Tongue (tissue), 3 donors: ENCODE measurements at places on chromosomes 12 and 14. TPM values are rescaled to one million over a fixed set of nuclear protein-coding genes. Genes with fewer than 3 reads are reported as not detected.

Gene CCDC196
- total RNA-seq = not detected

DNA sequence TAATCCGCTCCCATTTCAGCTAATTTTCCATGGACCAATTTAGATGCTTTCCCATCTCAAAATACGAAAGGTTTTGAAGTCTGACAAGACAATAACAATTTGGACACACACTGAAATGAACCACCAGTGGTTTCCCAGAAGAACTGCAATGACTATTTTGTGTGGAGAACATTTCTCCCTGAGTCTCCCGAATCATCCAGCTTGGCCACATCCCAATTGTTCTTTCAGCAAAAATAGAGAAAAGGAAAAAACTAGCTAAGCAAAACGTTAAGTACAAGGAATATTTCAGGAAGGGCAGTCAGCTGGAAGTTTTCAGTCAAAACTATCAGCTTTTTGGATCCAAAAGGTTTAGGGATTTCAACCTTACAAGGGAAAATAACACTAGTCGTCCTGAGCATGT lies 390.6 kb downstream of the KCNH5 start:
- DNase-seq = peak; percentile 67

DNA sequence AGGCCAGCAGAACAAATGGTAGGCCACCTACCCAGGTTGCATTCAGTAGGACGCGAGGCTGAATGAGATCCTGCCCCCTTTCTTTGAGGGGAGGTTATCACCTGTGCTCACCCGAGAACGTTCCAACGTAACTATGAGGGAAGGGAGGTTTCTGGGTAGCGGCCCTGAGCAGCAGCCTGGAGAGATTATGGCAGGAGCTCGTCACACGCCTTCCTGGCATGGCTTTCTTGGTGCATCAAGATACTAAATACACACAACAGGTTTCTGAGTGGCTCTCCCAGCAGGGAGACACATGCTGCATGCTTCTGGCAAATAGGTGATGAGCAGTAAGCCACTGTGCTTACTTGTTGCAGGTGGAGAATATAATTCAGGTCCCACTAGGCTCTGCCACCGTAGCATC lies 147.7 kb downstream of the CALM1 start:
- DNase-seq = no peak

GRCh38 chr12:15090441-15090840 lies 117.6 kb downstream of the PDE6H start:
- no peak for DNase-seq

DNA sequence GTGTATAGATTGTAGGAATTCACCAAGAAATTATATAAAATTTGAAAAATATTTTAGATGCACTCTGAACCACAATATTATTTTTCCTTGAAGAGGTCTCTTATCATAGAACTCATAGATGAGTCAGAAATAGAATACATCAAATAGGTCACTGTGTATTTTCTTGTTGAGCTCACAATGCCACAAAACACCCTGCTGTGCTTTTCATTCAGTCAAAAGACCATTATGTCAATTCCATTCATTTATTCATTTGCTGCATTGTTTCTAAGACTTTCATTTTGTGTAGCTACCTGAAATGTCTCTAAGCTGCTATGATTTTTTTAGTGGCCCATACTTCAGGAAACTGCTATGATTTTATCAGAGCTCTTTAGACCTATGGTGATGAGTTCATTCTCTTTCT lies 231.9 kb upstream of the AVPR1A start:
- no peak for DNase-seq

DNA sequence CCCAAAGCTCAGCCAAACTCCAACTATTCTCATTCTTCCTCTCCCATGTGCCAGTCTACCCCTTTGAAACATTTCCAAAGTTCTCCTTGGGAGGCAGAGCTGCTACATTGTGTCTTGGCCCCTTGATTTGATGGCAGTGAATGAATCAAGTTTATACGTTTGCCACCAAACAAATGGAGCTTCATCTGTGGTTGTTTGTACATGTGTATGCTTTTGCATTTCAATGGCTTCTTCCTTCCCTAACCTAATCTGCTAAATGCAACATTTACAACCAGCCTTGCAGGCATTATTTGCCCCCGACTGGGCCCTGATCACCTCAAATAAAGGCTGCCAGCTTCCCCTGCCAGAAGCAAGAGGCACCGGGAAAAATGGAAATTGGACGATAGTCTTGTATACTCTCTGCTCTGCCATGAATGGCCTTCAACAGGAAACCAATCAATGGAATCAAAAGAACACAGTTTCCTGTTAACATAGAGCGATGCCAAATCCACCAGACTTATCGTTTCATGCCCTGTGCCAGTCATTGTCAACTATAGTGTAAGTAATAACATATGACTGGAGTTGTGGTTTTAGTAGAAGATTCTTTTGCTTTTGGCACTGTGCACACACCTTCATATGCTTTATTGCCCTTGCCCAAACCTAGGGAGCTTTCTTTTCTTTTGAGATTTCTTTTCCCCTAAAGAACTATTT lies 97.8 kb downstream of the TMEM30B start:
- no peak for DNase-seq

GRCh38 chr12:32115404-32116104 lies 8.9 kb downstream of the BICD1 start:
- DNase-seq = peak; percentile 37

DNA sequence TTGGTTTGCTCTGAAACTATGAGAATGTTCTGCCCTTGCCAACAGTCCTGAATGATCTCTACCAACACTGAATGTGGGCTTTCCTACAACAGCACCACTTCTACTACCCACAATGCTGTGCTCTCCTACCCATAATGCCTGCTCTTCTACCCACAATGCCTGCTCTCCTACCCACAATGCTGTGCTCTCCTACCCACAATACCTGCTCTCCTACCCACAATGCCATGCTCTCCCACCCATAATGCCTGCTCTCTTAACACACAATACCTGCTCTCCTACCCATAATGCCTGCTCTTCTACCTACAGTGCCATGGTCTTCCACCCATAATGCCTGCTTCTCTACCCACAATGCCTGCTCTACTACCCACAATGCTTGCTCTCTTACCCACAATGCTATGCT lies 92.3 kb downstream of the KCNK13 start:
- DNase-seq = no peak

DNA sequence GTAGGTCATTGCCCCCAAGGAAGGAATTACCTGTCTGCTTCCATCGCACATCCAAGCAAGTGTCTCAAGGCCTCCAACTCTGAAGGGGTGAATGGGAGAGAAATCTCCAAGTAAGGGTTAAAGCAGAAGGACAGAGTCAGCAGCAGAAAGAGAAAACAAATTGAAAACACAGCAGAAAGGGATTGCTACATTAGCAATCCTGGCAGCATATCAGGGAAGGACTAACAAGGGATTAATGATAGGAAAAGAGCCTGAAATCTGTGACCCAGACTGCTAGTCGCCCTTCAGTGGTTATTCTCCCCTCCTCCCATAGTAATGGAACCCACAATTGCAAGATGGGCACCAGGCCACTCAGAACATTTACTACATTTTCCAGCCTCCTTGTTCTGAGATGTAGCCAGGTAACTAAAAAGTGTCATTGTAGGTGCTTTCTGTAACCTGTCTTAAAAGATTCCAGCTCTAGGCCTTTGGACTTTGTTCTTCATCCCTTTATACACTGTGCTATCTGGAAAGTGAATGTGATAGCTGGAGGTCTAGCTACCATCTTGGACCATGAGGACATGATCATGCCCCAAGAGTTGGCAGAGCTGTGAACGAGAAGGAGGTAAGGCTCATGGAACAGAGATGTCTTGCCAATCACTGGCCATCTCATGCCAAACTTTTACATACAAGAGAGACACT lies 36.0 kb downstream of the MAP3K9 start:
- no peak for DNase-seq

GRCh38 chr14:30045720-30046119 lies 118.1 kb upstream of the PRKD1 start:
- no peak for DNase-seq

DNA sequence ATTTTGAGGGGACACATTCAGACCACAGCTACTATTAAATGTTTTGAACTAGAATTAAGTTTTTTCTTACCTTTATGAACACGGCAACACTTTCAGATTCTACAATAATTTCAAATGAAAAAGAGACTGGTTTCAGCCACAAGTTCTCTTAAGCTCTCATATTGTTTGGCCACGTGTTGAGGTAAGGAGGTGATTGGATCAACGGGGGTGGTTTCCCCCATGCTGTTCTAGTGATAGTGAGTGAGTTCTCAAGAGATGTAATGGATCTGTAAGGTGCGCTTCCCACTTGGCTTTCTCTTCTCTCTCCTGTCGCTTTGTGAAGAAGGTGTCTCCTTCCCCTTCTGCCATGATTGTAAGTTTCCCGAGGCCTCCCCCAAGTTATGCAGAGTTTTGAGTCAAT lies 48.9 kb upstream of the DYRK2 start:
- no peak for DNase-seq

Gene TRPV4
- total RNA-seq = 3.5 TPM

Gene GPRC5D
- total RNA-seq = not detected

GRCh38 chr14:92340071-92340470 lies 17.1 kb downstream of the SLC24A4 start:
- DNase-seq = no peak

DNA sequence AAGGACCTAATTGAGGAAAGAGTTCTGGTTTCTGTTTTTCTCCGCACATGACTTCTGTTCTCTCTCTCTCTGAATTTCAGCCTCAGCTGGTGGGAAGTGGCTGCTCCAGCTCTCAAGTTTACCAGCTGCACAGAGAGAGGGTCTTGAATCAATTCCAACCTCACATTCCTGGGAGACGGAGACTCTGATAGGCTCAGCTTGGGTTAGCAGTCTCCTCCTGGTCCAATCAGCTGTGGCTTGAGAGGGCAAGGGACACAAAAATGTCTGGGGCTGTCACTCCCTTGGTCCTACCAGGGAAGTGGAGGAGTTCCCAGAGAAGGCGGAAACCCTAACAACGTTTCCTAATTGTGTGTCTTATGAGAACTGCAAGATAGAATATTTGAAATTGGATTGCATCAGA lies 7.0 kb downstream of the CCDC63 start:
- DNase-seq = peak; percentile 95

GRCh38 chr12:92275443-92276154 lies 130.0 kb upstream of the BTG1 start:
- DNase-seq = no peak

GRCh38 chr14:79279645-79280597 lies 931.4 kb downstream of the DIO2 start:
- peak; percentile 21 for DNase-seq

GRCh38 chr12:34233618-34234017 lies 211.3 kb downstream of the ALG10 start:
- DNase-seq = no peak

Gene DTD2
- total RNA-seq = 32.1 TPM

GRCh38 chr12:77842430-77842829 lies 11.7 kb downstream of the NAV3 start:
- DNase-seq = no peak

Gene GPR68
- total RNA-seq = 2.9 TPM

GRCh38 chr14:70642303-70643235 lies 853 bp downstream of the TTC9 start:
- peak; percentile 22 for DNase-seq

Gene NDRG2
- total RNA-seq = 230 TPM

- DNase-seq = no peak
Observed at GRCh38 chr12:14984766-14985285, 12.0 kb downstream of the PDE6H start.

GRCh38 chr14:41072776-41073175 lies 533.9 kb upstream of the LRFN5 start:
- no peak for DNase-seq

Gene ANO4
- total RNA-seq = 2.6 TPM

- no peak for DNase-seq
Observed at GRCh38 chr14:99383472-99384449, 96.9 kb downstream of the SETD3 start.
